ENCODE measurements at places on chromosomes 3 and 15. TPM values are rescaled to one million over a fixed set of nuclear protein-coding genes. Genes with fewer than 3 reads are reported as not detected.

DCLK3 gene
- not detected for total RNA-seq

KNG1 gene
- not detected for total RNA-seq

PPP2R3A gene
- not detected for total RNA-seq

WNT7A gene
- not detected for total RNA-seq

CCR2 gene
- 19.9 TPM for total RNA-seq

ONECUT1 gene
- not detected for total RNA-seq

TRIM71 gene
- total RNA-seq: 0.02 TPM

NANOGP8 gene
- not detected for total RNA-seq

KCNMB3 gene
- 1.7 TPM for total RNA-seq

ROBO2 gene
- not detected for total RNA-seq

GMNC gene
- total RNA-seq: not detected
